ENCODE measurements at places on chromosomes 4 and X.

- no peak for DNase-seq
Observed at GRCh38 chr4:8777320-8778196, 94.1 kb downstream of the HMX1 start.

- no peak for DNase-seq
Observed at GRCh38 chrX:3181846-3182245, 140.6 kb downstream of the ARSF start.

DNA sequence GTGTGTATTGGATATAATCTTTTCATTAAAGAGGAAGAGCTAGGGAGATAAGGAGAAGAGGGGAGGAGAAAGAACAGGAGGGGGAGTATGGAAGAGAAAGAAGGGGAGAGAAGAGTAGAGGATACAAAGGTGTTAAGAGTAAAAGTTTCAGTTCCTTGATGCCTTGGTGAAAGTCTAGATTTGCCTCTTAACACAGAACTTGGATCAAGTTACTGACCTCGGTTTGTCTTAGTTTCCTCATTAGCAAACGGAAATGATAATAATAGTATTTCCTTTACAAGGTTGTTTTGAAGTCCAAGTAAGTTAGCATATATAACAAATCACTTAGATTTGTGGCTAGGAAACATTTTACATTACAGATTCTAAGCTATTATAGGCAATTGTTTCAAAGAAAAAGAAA is 287.1 kb downstream of the PPARGC1A start:
- no peak for DNase-seq

DNA sequence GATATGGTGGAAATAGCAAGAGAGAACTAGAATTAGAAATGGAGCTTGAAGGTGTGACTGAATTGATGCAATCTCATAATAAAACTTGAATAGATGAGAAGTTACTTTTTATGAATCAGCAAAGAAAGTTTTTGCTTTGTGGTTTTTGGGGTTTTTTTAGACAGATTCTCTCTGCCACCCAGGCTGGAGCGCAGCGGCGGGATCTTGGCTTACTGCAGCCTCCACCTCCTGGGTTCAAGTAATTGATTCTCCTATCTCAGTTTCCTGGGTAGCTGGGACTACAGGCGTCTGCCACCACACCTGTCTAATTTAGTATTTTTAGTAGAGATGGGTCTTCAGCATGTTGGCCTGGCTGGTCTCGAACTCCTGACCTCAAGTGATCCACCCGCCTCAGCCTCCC is 23.7 kb upstream of the NEIL3 start:
- DNase-seq = no peak

All from stimulated activated CD8-positive, alpha-beta memory T cell treated with anti-CD3 and anti-CD28 coated beads, Interleukin-7, amount 100 ng/mL, for 24 hours (primary cell).